ENCODE measurements at places on chromosomes 2 and 18. TPM values are rescaled to one million over a fixed set of nuclear protein-coding genes. Genes with fewer than 3 reads are reported as not detected.
A peak's percentile ranks its signal among the peaks of the same experiment; 100 is the strongest.

DNA sequence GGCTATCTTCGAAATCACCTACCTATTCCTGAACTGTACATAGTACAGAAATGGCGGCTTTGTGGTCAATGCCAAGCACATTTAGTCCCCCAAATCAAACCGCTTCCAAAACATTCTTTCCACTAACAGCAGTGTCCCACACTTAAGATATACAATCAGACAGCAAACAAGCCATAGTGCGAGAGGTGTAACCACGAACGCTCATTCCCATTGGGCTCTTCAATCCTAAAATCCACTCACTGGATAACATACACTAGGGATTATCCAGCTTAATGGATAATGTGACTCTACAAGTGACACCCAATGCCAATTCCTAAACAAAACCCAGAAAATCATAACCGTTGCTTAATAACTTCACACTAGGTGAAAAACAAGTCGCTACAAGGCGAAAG, 2.0 kb downstream of the XPO1 start:
- H3K36me3 ChIP-seq, result no peaks in the 10 kb centered on the region
- peak overlapping the region; percentile 92 for H3K27ac ChIP-seq
- no peaks in the 10 kb centered on the region for H3K27me3 ChIP-seq
- peaks cover 41% of the 10 kb centered on the region for H3K4me1 ChIP-seq
- DNase-seq, result no peak
- H3K4me3 ChIP-seq, result peak overlapping the region; percentile 82

FAM124B gene
- 2.3 TPM for total RNA-seq

GRCh38 chr18:6109743-6110142, 214.4 kb upstream of the TMEM200C start:
- H3K4me3 ChIP-seq, result no peak overlapping the region
- no peaks in the 10 kb centered on the region for H3K27me3 ChIP-seq
- peaks cover 14% of the 10 kb centered on the region for H3K4me1 ChIP-seq
- no peak for DNase-seq

DNA sequence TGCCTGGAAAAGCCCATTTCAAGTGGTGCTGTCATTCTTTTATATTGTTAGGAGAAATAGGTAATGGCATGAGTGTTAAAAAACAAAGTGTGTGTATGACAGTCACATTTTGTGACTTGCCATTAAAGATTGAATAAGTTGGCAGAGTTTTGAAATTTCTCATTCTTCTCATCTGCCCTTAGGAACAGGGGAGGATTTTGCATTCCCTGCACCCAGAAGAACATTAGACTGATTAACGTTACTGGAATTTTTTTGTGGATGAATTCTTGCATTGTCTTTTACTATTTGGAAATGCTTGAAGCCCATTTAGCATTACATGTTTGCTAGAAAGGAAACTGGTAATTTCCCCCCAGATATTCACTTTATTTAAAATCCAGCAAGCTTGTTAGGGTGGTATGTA, 162.2 kb downstream of the BABAM2 start:
- H3K36me3 ChIP-seq, result no peaks in the 10 kb centered on the region
- DNase-seq, result no peak
- H3K4me1 ChIP-seq, result peaks cover 23% of the 10 kb centered on the region
- H3K4me3 ChIP-seq, result no peak overlapping the region
- H3K27me3 ChIP-seq, result no peaks in the 10 kb centered on the region
- no peak overlapping the region for H3K27ac ChIP-seq

DNA sequence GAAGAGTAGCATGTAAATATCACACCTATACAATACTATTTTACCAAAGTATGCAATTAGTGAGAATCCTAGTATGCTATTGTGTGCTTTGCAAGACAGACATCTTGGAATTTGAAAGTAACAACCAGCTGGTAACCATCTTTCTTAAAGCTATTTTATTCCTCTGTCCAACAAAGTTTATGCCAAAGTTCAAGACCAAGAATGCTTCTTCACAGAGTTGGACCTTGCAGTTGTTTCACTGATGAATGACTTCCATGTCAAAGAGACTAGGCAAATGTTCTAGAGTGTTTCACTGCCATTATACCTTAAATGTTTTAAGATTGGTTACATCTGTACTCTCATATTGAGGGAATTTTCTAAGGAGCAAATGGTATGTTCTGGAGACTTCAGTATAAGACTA, 215.2 kb upstream of the CRIM1 start:
- H3K4me1 ChIP-seq, result no peaks in the 10 kb centered on the region
- no peak overlapping the region for H3K27ac ChIP-seq
- DNase-seq, result no peak
- H3K36me3 ChIP-seq, result no peaks in the 10 kb centered on the region

DNA sequence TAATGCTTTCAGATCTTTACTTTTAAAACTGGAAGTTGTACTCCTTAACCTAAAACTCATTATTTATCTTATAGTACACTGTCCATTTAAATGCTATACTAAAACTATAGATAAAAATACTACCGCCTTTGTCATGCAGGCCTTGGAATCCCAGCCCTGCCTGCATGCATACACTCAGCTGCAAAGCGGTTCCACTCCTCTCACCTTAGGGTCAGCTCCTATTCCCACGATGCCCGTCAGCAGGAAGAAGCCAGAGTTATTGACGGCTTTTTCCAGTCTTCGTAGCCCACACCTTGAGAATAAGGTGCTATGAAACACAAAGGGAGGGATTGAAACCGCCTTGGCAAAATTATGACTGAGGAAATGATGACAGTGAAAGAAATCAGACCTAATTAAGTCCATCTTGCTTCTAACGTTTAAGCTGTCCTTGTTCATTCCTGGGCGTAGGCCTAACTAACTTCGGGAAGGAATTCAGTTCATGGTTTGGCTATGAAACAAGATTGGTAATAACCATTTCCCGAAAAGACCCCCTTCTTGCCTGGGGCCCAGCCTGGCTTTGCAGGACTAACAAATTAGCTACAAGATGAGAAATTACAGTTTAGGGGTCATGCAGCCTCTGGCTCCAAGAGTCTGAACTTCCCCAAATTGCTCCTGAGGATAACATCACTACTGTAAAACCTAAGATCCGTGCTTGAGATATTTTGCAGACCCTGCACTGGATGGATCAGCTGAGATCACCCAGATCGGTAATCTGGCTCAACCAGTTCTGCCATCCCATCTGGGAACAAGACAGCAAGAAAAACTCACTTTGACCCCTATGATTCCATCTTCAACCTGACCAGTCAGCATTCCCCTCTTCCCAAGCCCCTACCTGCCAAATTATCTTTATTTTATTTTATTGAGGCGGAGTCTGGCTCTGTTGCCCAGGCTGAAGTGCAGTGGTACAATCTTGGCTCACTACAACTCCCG, 17.1 kb downstream of the EPB41L5 start:
- H3K27ac ChIP-seq, result no peak overlapping the region
- DNase-seq, result no peak
- no peaks in the 10 kb centered on the region for H3K36me3 ChIP-seq
- H3K4me3 ChIP-seq, result no peak overlapping the region
- peaks cover 14% of the 10 kb centered on the region for H3K4me1 ChIP-seq

DNA sequence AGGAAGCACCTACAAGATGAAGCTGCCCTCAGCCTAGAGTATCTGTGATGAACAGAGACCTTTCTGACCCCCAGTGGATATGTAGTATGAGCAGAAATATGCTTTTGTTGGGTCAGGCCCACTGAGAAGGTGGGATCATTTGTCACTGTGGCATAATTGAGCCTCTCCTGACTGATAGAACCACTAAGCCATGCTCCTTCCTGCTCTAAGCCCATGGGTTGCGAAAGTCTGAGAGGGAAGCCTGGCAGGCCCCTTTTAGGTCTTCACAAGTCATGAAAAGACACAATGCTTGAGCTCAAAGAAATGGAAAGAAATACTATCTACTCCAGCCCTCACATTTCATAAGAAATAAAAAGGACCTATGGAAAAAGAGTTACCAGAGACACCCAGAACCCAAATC, 127.7 kb downstream of the TNS1 start:
- DNase-seq, result no peak
- peak overlapping the region; percentile 79 for H3K27ac ChIP-seq
- H3K27me3 ChIP-seq, result no peaks in the 10 kb centered on the region
- peaks cover 100% of the 10 kb centered on the region for H3K36me3 ChIP-seq
- H3K4me3 ChIP-seq, result no peak overlapping the region

- H3K27me3 ChIP-seq, result no peaks in the 10 kb centered on the region
- H3K27ac ChIP-seq, result no peak overlapping the region
- H3K36me3 ChIP-seq, result no peaks in the 10 kb centered on the region
- H3K4me3 ChIP-seq, result no peak overlapping the region
Observed at GRCh38 chr18:5380586-5380985, 85.1 kb upstream of the ZBTB14 start.

GRCh38 chr2:67965246-67965645, 97.6 kb downstream of the C1D start:
- H3K4me1 ChIP-seq, result no peaks in the 10 kb centered on the region
- H3K36me3 ChIP-seq, result no peaks in the 10 kb centered on the region
- H3K27ac ChIP-seq, result no peak overlapping the region
- H3K4me3 ChIP-seq, result no peak overlapping the region
- peaks cover 4% of the 10 kb centered on the region for H3K27me3 ChIP-seq

DNA sequence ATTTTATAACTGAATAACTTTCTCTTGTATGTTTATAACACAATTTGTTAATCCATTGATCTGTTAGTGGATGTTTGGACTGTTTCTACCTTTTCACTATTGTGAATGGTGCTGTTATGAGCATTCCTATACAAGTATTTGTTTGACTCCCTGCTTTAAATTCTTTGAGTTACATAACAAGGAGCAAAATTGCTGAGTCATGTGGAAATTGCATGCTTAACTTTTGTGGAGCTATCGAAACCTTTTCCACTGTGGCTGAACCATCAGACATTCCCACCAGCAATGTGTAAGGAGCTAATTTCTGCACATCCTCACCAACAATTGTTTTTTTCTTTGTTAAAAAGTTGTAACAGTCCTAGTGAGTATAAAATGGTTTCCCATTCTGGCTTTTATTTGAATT, 415.5 kb downstream of the CBLN2 start:
- no peaks in the 10 kb centered on the region for H3K36me3 ChIP-seq
- H3K4me3 ChIP-seq, result no peak overlapping the region
- no peak for DNase-seq
- no peaks in the 10 kb centered on the region for H3K27me3 ChIP-seq
- H3K4me1 ChIP-seq, result no peaks in the 10 kb centered on the region

FIGN gene
- total RNA-seq, result 11.0 TPM

GRCh38 chr2:219249203-219249980, 3.7 kb upstream of the TUBA4B start:
- peaks cover 66% of the 10 kb centered on the region for H3K4me1 ChIP-seq
- peak overlapping the region; percentile 82 for H3K27ac ChIP-seq
- H3K36me3 ChIP-seq, result peaks cover 7% of the 10 kb centered on the region
- no peak overlapping the region for H3K4me3 ChIP-seq
- H3K27me3 ChIP-seq, result no peaks in the 10 kb centered on the region

DNA sequence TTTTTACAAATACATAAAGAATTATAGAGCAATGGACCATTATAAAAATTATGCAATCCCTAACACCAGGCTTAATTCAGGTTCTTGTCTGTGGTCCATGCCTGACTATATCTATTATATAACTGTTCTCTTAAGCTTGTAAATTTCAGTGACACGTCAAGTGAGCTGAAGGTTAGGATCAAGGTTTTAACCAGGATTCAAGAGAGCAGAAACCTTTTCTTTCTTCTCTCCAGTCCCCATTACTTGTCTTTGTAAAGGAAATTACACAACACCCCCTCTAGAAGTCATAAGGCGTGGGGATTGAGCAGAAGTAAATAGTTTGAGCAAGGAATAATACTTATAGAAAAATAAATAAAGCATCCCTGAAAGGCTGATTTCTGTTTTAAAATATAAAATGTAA, 122.0 kb downstream of the ZNF521 start:
- no peak for DNase-seq
- H3K4me1 ChIP-seq, result peaks cover 16% of the 10 kb centered on the region
- H3K27me3 ChIP-seq, result no peaks in the 10 kb centered on the region

DNA sequence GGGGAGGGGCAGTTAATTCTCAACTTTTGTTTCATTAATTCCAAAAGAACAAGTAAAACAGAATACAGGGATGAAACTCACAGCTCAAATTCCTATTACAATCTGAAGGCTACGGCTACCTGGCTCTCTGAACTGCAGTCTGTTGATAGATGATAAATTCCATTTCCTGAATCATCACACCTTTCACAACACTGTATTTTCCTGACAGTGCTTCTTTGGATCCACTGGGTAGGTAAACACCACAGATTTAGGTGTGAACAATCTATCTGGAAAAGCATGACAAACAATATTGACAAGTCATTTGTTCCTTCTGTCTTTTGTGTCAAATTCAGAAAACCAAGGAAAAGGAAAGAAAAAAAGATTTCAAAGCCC, 843.2 kb downstream of the LRRTM4 start:
- no peaks in the 10 kb centered on the region for H3K4me1 ChIP-seq
- no peaks in the 10 kb centered on the region for H3K27me3 ChIP-seq
- no peak for DNase-seq
- H3K27ac ChIP-seq, result no peak overlapping the region
- H3K4me3 ChIP-seq, result no peak overlapping the region

DPYSL5 gene
- 0.50 TPM for total RNA-seq

DNA sequence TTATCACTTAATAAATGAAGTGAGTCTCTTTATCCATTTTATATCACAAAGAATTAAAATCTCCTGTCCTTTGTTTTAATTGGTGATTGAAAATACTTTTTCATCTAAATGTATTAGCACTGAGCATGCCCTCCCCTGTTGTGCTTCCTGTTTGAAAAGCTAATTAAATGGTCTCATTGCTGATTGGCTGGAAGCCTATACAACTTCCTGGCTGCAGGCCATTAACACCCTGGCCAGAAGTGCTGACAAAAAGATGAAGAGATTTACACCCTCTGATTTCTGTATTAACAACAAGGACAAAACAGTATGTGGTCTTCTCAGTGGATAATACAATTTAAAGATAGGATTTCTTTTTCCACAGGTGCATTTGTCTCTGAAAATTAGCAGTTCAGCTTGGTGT, 548.0 kb downstream of the DCC start:
- H3K27ac ChIP-seq, result no peak overlapping the region
- H3K4me3 ChIP-seq, result no peak overlapping the region
- no peak for DNase-seq
- H3K36me3 ChIP-seq, result no peaks in the 10 kb centered on the region
- no peaks in the 10 kb centered on the region for H3K4me1 ChIP-seq

DNA sequence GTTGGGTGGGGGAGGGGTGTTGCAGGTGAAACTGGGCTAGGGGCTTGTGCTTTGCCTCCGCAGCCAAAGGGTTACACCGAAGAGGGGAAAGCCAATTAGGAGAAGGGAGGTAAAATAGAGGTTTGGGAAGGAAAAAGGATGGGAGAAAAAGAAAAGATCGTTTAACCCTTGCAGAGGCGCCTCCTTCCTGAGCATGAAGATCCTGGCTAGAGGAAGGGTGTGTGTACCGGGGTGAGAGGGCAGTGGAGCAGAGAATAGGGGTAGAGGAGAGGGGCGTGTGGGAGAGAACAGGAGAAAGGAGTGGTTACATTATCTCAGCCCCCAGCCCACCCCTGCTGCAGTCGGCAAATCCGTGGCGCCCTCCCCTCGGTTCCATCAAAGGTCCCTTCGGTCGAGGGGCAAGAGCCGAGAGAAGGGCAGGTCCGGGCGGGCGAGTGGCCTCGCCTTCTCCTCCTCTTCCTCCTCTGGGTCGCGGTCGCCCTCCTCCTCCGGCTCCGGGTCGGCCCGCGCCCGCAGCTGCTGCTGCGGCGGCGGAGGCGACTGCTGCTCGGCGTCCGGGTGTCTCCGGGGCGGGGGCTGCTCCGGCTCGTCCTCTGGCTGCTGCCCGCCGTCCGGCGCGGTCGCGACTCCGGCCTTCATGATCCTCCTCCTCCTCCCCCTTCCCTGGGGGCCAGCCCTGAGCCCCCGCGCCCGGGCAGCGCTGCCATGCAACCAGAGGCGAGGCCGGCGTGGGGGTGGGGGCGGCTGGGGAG, 1.1 kb downstream of the MARCHF4 start:
- no peaks in the 10 kb centered on the region for H3K36me3 ChIP-seq
- peaks cover 86% of the 10 kb centered on the region for H3K27me3 ChIP-seq
- H3K27ac ChIP-seq, result no peak overlapping the region
- no peak overlapping the region for H3K4me3 ChIP-seq
- no peak for DNase-seq
- H3K4me1 ChIP-seq, result peaks cover 19% of the 10 kb centered on the region

FEV gene
- not detected for total RNA-seq

Data from esophagus muscularis mucosa (tissue), 4 donors.